HS-27A (cell line): ENCODE measurements at places on chromosomes 11 and 22.

DNA sequence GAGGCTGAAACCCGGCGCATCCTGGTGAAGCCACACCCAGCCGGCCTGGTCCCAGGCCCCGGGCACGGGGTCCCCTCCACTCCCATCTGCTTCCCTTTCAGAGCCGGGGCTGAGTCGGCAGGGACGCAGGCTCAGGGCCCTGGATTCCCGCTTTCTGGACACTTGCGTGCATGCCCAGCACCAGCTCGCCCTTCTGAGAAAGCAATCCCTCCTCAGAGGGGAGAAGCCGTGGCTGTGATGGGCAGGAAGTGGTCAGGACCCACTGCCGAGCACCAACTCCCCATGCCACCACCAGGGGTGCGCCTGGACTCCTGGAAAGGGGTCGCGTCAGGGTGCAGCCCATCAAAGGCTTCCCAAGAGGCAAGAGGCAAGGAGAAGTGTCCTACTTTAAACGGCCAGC lies 15.1 kb downstream of the CDKN1C start:
- no peak for DNase-seq

DNA sequence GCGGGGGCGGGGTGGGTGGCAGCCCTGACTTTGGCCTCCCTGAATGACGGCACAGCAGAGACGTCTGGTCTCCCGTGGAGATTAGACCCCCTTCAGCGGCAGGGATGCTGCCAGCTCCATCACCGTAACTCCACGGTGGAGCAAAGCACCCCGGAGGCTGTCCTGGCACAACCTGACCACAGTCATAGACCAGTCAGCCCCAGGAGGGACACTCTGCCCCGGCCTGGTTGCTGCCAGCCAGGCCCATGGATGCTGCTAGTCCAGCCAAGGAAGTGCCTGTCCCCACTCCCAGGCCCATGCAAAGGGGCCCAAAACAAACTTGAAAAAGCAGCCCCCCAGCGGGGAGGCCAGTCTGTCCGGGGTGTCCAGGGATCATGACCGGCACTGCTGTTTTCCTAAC lies 11.5 kb upstream of the ANO1 start:
- no peak for DNase-seq

DNA sequence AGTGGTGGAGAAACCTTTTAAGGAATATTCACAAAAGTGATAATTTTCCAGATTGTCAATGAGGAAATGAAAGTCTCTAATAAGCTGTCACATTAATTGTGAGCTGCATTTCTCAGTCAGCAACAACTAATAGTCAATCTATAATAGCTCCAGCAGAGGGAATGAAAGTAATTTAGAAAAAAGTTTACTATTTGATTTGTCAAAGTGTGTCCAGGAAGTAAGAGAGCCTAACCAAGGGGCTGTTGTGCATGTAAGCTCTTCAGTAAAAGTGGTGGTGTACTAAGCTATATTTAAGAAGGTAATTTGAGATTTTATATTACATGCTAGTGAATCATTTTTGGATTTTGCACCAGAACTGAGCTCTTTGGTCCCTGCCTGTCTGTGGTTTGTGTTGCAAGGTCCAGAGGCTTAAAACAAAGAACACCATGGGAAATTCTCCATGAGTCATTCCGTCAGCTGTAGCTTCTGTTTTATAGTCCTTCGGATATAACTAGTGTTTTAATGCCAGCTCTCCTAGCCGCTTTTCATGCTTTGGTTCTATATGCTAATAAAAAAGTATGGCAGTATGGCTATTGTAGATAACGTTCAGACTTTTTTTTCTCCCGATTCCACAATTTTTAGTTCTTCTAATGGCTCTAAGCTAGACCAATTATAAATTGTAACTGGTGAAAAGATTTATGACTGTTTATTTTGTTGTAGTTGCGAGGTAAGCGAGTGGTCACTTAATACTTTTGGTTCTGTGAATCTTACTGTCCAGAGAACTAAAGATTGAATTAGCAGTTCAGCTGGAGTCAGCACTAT lies 64.6 kb downstream of the ARHGEF12 start:
- DNase-seq, result peak; percentile 76

DNA sequence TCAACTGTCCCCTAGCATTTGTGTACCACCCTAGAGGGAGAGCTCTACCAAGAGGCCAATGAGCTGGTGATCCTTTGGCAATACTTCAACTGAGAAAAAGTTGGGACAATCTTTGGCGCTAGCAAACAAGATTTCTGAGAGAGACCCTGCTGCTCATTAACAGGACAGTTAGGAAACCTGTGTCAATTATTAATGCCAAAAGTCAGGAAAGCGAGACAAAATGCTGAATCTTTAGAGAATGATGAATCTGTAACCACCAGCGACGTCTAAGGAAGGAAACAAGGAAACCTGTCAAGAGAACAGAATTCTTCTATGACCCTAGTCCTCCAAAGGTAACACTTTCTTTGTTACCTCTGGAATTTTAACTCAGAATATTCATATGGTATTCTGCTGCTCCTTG lies 19.9 kb downstream of the LARGE2 start:
- no peak for DNase-seq

GRCh38 chr22:20590477-20591294 lies 83.3 kb downstream of the MED15 start:
- no peak for DNase-seq

DNA sequence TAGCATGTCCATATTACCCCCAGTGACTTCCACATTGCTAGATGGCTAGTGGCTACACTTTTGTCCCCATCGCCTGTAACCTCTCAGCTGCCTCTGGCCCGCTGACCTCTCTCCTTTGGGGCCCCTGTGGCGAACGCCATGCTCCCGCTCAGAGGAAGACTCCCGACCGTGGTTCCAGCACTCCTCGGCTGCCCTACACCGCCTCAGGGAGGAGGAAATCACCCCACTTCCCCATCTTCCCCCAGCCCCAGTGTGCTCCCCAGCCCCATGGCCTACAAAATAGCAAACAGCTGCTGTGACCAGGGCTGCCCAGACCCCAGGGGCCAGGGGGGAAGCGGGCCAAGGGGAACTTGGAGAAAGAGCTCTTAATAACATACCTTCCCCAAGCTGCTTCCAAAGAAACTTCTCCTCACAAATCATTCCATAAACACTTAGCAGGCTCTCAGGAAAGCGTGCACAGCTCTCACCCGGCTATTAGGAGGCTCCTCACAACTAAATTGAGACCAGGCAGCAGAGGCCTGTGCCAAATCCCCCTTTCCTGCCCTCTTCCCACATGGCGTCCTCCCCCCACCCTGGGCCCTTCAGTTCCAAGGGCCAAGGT lies 63.5 kb upstream of the WNT11 start:
- DNase-seq, result no peak

- DNase-seq, result no peak
These were observed 32.8 kb downstream of the PIWIL3 start for GRCh38 chr22:24741769-24742168.

- no peak for DNase-seq
These were observed 500.1 kb downstream of the BRD1 start for GRCh38 chr22:49327411-49328117.

DNA sequence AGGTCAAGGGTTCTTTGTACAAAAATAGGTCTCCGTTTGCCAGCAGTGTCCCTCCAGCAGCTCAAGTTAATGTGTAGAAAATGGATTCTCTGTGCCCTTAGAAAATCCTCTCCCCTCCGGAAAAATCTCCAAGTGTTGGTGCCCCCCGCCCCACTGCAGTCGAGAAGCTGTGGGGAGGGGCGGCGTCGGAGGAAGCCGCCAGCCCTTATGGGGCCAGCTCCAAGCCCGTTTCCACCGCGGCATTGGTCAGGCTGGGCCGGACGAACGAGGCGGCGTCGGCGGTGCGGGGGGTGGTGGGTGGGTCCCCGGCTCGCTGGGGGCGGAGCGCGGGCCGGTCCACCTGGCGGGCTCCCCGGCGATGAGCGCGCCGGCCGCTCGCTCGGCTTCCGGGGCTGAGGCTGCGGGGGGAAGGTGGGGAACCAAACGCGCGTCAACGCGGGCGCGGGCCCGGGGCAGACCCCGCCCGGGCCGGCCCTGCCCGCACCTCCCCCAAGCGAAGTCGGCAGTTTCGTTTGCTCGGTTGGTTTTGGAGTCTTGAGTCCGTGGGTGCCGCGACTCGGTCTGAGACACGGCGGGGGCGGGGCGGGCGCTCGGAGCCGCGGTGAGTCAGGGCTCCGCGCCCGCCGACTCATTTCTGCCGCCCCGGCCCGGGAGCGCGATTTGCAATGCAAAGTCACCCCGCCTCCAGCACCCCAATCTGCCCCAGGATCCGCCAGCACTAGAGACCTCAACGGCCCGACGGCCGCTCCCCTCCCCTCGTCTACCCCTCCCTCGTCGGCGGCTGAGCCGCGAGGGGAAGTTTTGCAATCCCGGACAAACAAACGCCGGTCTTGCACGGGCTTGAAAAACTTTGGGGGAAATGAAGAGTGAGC lies 1.4 kb downstream of the ASCL2 start:
- no peak for DNase-seq

GRCh38 chr11:2135648-2136201 lies 3.5 kb downstream of the IGF2 start:
- no peak for DNase-seq

- no peak for DNase-seq
These were observed 8.5 kb upstream of the CREBZF start for GRCh38 chr11:85673393-85673792.

- no peak for DNase-seq
These were observed 35.8 kb downstream of the GRAMD4 start for GRCh38 chr22:46655861-46656608.
